ENCODE measurements at places on chromosomes 6 and 20.

DNA sequence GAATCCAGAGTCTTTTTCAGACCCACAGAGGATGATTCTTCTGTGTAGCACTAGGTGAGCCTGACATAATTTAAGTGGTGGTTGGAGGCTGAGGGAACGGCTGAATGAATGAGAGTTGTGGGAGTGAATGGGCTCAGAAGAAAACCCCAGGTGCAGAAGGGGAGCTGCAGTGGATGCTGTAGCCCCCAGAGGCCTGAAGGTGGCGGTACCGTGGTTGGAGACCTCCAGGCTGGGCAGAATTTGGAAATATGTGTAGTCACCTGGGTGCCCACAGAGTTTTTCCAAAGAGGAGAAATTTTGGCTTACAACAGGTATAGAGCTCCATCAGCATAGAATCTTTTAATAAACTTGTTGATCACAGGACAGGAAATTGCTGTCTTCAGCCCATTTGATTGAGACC lies 6.5 kb upstream of the RAET1G start:
- no peak for DNase-seq

DNA sequence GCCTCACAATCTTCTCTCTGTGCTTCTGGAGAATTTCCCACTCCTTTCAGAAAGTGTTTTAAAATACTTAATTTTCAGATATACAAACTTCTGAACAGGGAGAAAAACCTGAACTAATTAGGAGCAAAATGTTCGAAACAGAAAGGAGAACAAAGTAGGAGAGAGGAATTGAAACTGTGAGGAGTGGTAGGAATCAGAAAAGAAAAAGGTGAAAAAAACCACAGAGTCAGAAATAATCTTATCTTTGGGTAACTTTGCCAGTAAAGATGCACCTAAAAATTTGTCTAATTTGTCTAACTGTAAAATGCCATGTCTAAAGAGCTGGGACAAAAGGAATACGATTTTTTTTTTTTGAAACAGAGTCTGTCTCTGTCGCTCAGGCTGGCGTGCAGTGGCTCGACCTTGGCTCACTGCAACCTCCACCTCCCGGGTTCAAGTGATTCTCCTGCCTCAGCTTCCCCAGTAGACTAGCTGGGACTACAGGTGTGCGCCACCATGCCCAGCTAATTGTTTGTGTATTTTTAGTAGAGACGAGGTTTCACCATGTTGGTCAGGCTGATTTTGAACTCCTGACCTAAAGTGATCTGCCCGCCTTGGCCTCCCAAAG lies 4.7 kb upstream of the RIPOR2 start:
- DNase-seq: no peak

GRCh38 chr20:58905236-58905635 lies 52.7 kb downstream of the GNAS start:
- no peak for DNase-seq

- peak; percentile 46 for DNase-seq
Observed at GRCh38 chr6:3202999-3203696, 24.3 kb downstream of the TUBB2B start.

DNA sequence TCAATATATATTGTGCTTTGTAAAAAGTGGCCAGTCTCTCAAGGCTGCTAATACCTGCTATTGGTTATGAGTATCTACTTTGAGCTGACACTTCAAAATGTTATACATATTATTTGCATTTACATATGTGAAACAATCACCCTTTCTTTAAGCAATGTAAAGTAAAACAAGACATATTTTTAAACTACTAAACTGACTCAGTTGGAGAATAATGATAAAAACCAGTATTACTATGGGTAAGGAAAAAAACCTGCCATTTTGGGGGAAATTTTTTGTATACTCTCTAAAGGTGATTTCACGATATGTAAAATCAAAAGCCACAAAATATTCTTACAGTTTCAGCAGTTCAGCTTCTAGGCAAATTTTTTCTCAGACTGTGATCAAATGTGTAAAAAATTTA lies 232.3 kb downstream of the PRL start:
- DNase-seq: no peak

DNA sequence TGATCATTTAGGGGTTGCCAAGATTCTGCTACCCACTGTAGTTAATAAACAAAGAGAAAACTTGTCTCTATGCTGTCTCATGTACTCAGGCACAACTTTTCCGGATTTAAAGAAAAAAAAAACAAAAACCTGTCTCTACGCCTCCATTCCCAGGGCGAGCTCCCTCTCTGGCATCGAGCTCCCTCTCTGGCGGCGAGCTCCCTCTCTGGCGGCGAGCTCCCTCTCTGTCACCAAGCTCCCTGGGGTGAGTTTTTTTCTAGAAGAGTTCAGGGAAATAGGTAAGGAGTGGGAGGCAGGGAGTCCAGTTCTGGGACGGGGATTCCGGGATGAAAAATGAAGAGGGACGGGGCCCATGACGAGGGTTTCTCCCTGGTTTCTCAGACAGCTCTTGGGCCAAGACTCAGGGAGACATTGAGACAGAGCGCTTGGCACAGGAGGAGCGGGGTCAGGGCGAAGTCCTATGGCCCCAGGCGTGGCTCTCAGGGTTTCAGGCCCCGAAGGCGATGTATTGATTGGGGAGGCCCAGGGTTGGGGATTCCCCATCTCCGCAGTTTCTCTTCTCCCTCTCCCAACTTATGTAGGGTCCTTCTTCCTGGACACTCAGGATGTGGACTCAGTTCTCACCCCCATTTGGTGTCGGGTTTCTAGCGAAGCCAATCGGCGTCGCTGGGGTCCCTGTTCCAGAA lies 16.5 kb upstream of the HLA-A start:
- no peak for DNase-seq

GRCh38 chr6:86581833-86582232 lies 355.5 kb upstream of the HTR1E start:
- no peak for DNase-seq

GRCh38 chr6:164035900-164036485 lies 621.5 kb downstream of the QKI start:
- no peak for DNase-seq

GRCh38 chr6:143370812-143371370 lies 79.6 kb downstream of the ADAT2 start:
- DNase-seq: no peak

DNA sequence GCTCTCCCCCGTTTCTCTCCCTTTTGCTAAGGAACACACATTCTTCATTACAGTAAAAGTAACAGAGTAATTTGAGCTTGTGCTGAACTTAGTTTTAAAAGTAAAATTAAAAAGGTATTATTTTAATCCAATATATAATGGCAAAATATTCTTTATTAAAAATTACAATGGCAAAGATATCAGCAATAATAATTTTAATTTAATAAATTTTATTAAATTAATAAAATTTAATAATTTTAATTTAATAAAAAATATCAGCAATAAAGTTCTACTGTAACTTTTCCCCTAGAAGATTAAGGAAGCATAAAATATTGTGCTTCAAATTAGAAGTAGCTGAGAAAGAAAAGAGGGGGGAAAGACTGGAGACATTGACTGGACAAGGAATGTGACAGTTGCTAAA lies 32.5 kb downstream of the DSE start:
- no peak for DNase-seq

DNA sequence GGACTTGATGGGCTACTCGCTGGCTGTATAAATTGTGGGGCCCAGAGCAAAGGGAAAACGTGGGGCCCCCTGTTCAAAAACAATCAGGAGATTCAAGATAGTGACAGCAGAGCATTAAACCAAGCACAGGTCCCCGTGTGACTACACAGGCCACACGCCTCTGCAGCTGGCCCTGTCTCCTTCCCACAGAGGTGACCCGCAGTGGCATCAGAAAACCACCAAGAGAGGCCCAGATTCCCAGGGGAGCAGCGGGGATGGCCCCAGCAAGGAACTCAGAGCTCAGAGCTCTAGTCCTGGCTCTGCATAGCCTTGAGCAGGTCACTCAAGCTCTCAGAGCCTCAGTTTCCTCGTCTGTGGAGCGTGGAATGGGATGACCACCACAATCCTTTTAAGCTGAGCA lies 57.6 kb downstream of the CPNE5 start:
- DNase-seq: no peak

- DNase-seq: no peak
Observed at GRCh38 chr6:31879901-31880300, 1.1 kb upstream of the SLC44A4 start.

DNA sequence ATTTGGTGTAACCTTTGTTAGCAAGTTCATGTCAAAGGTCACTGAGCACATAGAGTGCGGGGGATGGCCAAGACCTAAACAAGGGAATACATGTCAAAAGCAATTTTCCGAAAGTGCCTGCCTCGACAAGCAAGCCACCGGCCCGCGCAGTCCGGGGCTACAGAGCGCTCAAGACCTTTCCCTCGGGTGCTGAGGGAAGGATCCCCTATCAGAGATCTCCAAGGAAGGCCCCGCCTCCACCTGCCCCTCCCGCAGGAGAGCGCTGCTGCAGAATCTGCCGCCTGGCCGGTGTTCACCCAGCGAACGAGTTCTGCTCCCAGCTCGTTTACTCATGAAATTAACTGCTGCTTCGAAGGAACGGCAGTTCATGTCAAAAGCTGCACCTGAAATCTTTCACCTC lies 252.7 kb downstream of the BMP7 start:
- no peak for DNase-seq

- DNase-seq: no peak
Observed at GRCh38 chr6:25280344-25281074, 1.3 kb downstream of the CARMIL1 start.

GRCh38 chr6:24105191-24105590 lies 20.8 kb upstream of the NRSN1 start:
- DNase-seq: no peak

- DNase-seq: no peak
Observed at GRCh38 chr6:41439524-41440418, 104.4 kb downstream of the NCR2 start.

- no peak for DNase-seq
Observed at GRCh38 chr6:40054186-40054585, 119.9 kb upstream of the MOCS1 start.

DNA sequence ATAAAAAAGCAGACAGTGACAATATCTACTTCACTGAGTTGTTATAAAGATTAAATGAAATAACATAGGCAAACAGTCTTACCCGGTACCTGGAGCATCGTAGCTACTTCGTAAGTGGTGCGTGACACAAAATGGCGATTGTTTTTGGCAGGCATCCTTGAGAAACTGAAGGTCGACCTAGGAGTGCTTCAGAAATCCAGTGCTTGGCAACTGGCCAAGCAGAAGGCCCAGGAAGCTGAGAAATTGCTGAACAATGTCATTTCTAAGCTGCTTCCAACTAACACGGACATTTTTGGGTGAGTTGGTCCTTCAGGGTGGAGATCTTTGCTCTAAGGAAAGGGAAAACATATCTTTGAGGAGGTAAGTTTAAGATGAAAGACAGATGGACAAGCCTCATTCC lies 4.8 kb downstream of the BPIFA2 start:
- DNase-seq: no peak

DNA sequence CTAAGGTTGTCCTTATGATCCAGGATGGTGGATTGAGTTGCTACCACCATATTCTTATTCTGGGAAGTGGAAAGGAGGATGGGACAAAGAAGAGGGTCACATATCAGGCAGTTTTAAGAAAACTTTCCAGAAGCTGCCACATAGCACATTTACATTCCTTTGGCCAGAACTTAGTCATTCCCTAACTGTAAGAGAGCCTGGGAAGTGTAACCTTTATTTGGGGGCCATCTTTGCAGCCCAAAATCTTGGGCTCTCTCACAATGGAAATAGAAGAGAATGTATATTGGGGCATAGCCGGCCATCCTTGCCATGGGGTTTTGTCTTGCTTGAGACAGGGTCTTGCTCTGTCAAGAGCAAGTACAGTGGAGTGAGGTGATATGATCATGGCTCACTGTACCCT lies 8.4 kb downstream of the ZNF341 start:
- no peak for DNase-seq

DNA sequence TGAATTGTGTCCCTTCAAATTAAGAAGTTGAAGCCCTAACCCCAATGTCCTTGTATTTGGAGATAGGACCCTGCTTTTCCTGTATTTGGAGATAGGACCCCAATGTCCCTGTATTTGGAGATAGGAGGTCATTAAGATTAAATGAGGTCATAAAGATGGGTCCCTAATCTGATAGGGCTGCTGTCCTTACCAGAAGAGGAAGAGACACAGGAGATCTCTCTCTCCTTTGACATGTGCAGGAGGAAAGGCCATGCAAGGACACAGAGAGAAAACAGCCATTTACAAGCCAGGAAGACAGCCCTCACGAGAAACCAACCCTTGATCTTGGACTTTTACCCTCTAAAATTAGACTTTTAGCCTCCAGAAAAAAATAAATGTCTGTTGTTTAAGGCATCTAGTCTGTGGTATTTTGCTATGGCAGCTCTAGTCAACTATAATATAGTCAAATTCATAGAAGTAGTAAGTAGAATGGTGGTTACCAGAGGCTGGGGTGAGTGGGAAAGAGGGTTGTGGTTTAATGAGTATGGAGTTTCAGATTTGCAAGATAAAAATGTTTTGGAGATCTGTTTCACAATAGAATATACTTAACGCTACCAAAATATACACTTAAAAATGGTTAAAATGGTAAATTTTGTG lies 59.3 kb downstream of the UBE3D start:
- DNase-seq: no peak

DNA sequence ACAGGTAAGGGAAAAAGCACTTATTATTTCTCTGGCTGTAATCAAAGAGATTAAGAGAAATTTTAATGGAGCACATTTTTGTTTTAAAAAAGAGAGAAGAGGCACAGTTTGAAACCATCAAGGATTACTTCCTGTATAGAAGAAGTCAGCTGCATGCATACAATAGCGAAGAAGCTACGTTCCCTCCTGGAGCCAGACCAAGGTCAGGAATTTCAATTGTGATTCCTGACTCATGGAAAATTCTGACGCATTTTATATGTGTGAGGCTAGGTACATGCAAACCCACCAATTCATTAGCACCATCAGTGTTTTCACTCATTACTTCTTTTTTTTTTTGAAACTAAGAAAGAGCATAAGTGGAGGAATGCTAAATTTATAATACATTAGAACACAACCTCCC lies 232.7 kb upstream of the SGK1 start:
- peak; percentile 71 for DNase-seq

- peak; percentile 90 for DNase-seq
Observed at GRCh38 chr20:25308671-25309394, 60.9 kb downstream of the PYGB start.

GRCh38 chr20:31806564-31807355 lies 12.4 kb upstream of the MYLK2 start:
- DNase-seq: no peak

GRCh38 chr20:50372770-50373088 lies 137.5 kb upstream of the PTPN1 start:
- peak; percentile 20 for DNase-seq

Measured in fibroblast of skin of back (primary cell).